ENCODE measurements at places on chromosomes 3 and 15. TPM values are rescaled to one million over a fixed set of nuclear protein-coding genes. Genes with fewer than 3 reads are reported as not detected.

- H3K36me3 ChIP-seq = no peaks in the 10 kb centered on the region
- H3K4me1 ChIP-seq = no peaks in the 10 kb centered on the region
Observed at GRCh38 chr15:43346305-43346704, 15.9 kb upstream of the LCMT2 start.

DNA sequence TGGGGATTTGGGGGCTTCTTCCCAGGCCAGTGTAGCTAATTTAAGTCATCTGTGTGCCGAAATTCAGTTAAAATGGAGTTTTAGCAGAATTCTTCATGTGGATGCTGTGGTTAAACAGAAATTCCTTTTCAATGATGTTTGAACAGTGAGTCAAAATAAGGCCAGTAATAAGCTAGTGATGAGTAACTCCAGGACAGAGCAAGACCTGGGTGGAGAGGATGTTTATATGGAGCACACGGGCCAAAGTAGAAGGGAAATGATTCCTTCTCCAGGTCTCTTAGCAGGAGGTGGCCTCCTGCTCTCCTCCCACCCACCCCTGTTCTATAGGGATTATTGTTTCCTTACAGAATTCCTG, 31.9 kb upstream of the UACA start:
- DNase-seq = no peak
- H3K27ac ChIP-seq = peak overlapping the region; percentile 64
- no peaks in the 10 kb centered on the region for H3K4me1 ChIP-seq
- H3K4me3 ChIP-seq = no peak overlapping the region
- H3K36me3 ChIP-seq = no peaks in the 10 kb centered on the region
- no peaks in the 10 kb centered on the region for H3K27me3 ChIP-seq

The DALRD3 gene
- total RNA-seq = 13.8 TPM

DNA sequence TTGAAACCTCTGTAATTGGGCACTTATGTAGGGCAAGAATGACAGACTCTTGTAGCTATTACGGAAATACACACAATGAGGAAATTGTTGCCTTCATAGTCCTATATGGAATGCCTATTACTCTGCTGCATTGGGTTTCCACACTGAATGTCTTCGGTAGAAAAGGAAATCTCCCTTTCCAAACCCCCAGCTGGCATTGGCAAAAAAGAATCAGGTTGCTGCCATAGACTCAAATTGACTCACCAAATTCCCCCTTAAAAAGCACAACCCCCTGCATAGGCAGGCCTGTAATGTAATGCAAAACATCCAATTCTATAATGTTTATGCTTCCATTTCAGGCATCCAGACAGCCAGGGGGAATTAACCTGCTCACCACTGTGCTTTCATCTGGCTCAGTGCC, 44.8 kb upstream of the NTRK3 start:
- no peaks in the 10 kb centered on the region for H3K4me1 ChIP-seq
- H3K27ac ChIP-seq = no peak overlapping the region
- no peaks in the 10 kb centered on the region for H3K36me3 ChIP-seq
- DNase-seq = no peak

DNA sequence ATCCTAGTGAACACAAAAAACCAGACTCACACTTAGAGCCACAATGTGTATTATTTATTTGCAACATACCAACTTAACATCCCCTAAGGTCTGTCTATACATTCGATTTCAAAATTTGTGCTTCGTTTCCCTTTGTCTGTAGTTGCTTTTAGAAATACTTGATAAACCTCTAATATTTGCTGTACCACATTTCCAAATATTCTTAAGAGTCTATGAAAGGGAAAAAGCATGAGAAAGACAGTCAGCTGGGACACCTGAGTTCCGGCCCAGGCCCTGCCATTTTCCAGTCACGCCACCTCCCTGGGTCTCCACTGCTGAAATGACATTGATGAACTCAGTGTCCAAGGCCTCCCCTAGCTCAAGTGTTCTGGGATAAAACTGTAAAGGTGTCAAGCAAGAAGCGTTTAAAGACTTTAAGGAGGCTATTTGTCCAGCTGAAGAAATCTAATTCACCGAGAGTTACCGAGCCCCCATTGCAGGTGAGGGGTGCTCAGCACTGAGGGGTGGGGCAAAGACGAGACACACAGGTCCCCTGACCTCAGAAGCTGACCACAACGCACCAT, 26.6 kb downstream of the LRRC2 start:
- DNase-seq = no peak
- H3K27ac ChIP-seq = no peak overlapping the region
- no peaks in the 10 kb centered on the region for H3K4me1 ChIP-seq
- H3K36me3 ChIP-seq = no peaks in the 10 kb centered on the region
- no peaks in the 10 kb centered on the region for H3K27me3 ChIP-seq
- H3K4me3 ChIP-seq = no peak overlapping the region

DNA sequence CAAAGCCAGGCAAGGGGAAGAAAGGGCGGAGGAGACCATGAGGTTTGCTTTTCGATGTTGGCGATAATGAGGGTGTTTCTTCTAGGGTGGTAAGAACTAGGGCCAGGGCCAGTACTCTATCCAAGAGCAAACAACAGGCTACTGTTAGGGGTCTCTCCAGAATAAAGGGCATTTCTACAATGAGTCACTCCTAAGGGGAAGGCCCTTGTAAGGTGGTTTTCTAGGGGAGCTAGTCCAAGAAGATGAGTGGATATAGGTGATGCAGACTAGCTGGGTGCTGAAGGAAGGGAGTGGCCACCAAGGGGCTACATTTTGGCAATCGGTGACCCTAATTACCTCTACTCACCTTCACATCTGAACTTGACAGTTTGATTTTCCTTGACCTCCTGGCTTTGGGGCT, 148.5 kb upstream of the HACD2 start:
- H3K4me3 ChIP-seq = no peak overlapping the region
- H3K36me3 ChIP-seq = no peaks in the 10 kb centered on the region

DNA sequence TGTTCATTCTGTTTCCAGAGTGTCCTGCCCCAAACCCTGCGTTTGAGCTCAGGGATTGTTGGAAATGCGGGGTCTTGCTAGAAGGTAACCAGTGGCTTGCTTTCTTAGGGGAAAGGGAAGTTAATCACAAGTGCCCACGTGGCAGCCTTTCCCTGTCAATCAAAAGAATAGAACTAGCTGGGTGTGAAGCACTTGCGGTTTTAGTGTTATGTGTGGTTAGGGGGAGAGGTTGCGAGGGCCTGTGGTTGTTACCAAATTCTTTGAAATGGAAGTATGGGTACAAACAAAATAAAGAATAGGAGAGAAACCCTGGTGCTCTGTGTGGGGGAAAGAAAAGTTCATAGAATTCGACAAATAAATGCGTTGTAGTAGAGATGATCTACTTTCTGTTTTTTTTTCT, 67.6 kb downstream of the FNDC3B start:
- no peaks in the 10 kb centered on the region for H3K27me3 ChIP-seq
- no peaks in the 10 kb centered on the region for H3K36me3 ChIP-seq
- no peak for DNase-seq

The ARIH2 gene
- total RNA-seq = 37.4 TPM

DNA sequence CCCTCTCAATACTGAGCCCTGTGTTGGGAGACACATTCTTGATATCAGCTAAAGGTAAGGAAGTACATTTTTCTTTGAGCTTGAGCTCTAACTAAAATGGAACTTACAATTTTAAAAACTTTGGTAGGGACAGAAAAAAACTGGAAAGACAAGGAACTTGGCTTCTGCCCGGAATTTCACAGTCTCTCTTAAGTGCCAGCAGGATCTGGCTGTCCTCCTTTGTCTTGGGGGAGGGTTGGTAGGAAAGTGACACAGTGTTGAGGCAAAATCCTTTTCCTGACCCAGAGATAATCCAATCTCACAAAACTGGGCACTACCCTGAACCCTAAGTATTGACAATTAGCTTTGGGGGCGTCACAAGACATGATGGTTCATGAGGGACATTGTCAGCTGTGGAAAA, 45.3 kb downstream of the ZPLD1 start:
- no peak overlapping the region for H3K27ac ChIP-seq
- no peak for DNase-seq
- no peak overlapping the region for H3K4me3 ChIP-seq
- H3K27me3 ChIP-seq = no peaks in the 10 kb centered on the region

DNA sequence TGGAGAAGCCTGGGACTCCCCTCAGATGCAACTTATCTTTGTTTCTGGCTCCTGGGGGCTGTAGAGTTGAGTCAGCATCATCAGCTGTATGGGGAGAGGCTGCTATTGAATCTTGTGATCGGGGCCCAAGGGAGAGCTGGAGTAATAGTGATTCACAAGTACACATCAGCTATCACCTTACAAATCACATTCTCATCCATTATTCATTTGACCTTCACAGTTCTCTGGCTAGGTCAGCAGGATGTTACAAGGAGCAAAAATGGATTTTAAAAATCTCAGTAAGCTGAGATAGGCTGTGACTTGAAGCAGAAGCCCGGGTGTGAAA, 175.0 kb downstream of the OPA1 start:
- H3K27me3 ChIP-seq = no peaks in the 10 kb centered on the region
- DNase-seq = no peak

- no peaks in the 10 kb centered on the region for H3K4me1 ChIP-seq
- H3K27me3 ChIP-seq = no peaks in the 10 kb centered on the region
- no peak overlapping the region for H3K4me3 ChIP-seq
- no peak overlapping the region for H3K27ac ChIP-seq
- no peaks in the 10 kb centered on the region for H3K36me3 ChIP-seq
Observed at GRCh38 chr3:113825090-113825489, 13.5 kb upstream of the GRAMD1C start.
